ENCODE measurements at places on chromosomes 12 and 14.

GRCh38 chr12:52662093-52662917, 10.3 kb upstream of the KRT2 start:
- no peak for DNase-seq

- peak; percentile 6 for DNase-seq
Observed at GRCh38 chr12:100827901-100828520, 33.4 kb downstream of the ANO4 start.

DNA sequence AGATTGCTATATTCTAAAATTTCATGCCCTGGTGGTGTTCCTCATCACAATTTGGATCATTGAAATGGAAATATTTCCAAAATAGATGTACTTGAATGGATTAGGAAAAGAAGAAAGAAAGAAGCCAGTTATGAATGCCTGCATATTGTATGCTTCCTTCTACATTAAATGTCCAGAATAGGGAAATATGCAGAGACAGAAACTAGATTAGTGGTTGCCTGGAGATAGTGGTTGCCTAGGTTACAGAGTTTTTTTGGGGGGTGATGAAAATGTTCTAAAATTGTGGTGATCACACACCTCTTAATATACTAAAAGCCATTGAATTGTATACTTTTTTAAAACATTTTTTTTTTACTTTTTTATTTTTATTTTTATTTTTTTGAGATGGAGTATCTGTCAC, 18.0 kb downstream of the TUBA1A start:
- no peak for DNase-seq

- DNase-seq, result no peak
Observed at GRCh38 chr12:113373440-113373839, 15.1 kb downstream of the PLBD2 start.

- DNase-seq, result no peak
Observed at GRCh38 chr12:125157177-125157576, 91.9 kb downstream of the AACS start.

DNA sequence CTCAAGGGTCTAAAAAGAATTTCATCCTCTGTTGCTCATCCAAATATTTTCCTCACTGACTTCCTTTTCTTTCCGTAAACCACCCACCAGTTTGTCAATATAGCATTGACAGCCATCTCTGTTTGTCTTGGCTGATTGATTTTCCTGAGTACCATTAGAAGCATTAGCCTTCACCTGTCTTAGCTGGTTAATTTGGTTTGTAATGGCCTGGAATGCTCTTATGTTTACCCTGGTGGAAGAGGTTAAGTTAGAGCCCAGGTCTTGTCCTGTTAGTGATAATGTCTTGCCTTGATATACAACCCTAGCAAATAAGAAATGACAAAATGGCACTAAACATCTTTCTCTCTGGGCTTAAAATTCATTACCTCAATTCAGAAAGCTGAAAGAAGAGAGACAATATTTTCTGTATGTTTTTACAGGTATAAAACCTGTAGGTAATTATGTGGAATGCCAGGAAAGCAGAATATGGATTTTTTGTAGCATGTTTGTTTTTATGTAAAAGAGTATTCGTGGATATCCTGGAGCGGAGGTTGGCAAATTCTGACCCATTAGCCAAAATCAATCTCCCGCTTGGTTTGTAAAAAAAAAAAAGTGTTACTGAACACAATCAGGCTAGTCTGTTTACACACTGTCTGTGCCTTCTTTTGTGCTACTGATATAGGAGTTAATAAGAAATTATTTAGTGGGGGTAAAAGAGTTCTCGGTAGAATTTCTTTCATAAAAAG, 224.4 kb upstream of the DAAM1 start:
- DNase-seq, result no peak

DNA sequence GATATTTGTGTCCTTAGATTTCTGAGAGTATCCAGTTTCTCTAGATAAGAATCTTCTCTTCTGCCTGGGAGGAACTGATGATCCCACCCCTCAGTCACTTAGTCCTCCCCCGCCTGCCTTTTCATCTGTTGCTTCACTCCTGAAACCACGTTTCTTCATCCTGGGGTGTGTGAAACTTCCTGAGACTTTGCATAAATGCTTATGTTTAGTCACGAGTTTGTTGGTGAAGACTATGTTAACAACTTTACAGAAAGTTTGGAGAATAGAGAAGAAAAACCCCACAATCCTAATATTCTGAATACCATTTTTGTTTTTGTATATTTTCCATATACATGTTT, 33.2 kb downstream of the MARK3 start:
- DNase-seq, result no peak

DNA sequence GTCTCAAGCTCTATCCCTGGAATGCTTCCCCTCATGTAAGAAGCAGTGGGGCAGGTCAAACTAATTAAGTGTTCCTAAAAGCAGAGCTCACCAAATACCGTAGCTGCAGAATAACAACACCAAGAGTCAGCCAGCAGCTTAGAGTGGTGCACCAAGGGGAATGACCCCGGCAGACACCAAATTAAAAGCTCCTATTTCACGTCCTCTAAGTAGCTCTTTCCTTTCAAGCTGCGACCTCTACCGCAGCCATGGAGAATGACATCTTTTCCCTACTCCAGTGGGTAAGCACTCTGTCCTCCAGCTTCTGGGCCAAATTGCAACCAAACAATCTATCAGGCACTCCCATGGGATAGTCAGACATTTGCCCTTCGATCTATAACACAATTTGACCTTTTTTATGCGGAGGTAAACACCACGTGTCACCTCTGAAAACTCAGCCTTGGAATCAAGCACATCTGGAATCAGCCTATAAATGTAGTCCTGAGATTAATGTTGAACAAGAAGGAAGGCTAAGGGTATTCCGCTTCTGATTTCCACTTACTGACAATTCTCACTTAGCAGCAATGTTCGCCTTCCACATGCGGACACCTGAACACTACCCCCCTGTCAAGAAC, 67.6 kb upstream of the CDKN3 start:
- no peak for DNase-seq

- DNase-seq, result no peak
Observed at GRCh38 chr14:92360651-92361370, 37.8 kb downstream of the SLC24A4 start.

GRCh38 chr14:29548948-29549370, 378.7 kb downstream of the PRKD1 start:
- DNase-seq, result peak; percentile 3

DNA sequence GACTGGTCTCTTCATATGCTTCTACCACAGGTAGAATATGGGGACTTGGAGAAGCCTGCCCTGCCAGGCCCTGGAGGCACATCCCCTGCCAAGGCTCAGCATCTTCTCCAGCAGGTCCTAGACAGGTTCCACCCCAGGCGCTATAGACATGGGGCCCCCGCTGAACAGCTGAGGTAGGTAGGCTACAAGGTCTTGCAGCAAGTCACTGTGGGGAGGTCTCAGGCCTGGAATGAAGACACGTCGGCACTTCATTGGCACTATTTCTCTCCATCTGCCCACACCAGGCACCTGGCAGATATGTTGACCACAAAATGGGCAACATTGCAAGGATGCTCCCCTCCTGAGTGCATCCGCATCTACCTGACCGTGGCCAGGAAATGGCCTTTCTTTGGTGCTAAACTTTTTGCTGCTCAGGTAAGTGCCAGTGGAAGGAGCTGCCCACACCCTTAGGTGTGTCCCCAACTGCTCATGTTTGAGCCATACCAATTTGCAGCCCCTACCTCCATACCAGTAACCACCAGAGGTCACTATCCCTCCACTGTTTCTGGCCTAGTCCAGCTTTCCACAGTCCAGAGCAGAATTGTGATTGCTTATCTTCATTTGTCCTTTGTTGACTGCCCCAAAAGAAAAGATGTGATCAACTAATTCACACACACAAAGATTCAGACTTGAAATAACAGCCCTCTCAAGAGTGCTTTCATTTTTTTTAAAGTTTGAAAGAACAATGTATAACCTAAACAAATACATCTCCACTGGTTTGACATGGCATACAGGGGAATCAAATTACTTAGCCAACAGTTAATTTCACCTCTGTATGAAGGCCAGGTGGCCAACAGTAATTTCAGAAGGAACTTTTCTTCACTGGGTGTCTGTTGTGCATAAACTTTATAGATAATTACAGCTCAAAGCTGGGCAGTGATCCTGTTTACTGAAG, 16.1 kb downstream of the PIGH start:
- DNase-seq, result no peak

DNA sequence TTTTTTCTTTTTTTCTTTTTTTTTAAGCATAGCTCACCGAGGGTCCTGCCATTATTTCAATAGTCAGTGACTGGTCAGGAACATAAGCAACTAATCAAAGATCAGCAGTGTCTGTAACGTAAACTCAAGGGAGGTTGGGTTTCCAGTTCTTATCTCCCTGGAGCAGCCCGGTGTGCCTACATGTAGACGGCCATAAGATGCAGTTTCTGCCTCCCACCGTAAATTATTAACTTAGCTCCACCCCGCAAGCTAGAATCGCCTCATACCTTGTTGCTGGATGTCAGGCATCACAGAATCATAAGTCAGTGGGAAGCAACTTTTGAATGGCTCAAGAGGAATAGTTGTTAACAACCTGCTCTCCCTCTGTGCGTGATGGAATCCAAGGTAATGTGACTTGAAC, at the start of gene MYO1H:
Gene MYO1H (plus strand): TSS at position 312 of the 400 bp plus-strand sequence. CDS start 61 bp downstream, at position 373.
- no peak for DNase-seq

DNA sequence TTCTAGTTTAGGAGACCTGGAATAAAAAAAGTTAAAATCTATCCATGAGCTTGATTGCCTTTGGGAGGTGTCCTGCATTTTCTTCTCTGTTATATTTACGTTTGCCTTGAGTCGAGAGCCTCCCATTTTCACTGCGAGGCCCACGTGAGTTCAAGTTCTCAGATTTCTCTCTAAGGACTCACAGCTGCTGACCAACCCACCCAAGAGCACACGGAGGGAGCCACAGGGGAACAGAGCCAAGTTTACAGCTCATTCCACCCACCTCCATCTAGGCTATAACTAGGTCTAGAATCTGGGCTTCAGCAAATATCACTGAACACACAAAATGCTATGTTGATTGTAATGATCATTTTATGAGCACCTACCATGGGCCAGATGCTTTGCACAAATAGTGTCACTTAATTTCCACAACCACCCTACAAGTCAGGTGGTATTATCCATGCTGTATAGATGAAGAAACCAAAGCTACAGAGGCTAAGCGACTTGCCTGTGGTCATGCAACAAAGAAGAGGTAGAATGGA, 16.7 kb downstream of the ALDH1L2 start:
- no peak for DNase-seq

DNA sequence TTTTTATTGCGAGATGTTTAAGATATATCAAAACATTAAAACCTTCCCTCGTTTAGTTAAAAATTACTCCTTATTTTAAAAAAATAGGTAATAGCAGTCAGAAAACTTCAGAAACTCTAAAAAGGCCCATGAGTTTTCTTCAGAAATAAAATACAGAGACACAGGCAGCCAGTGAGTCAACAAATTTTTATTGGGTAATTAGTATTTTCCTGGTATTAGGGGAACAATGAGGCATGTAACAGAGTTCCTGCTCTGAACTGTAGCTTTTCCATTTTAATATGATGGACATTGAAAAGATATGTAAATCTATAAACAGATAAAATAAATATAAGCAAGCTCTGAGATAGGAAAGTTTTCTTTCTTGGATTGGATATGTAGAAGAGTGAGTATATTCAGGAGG, 399 bp upstream of the ZNF705A start:
- DNase-seq, result no peak

- DNase-seq, result no peak
Observed at GRCh38 chr12:110575326-110575725, 7.8 kb downstream of the PPTC7 start.

- no peak for DNase-seq
Observed at GRCh38 chr12:47410383-47410782, 295.4 kb downstream of the RPAP3 start.

GRCh38 chr12:63155375-63155774, 4.4 kb upstream of the AVPR1A start:
- no peak for DNase-seq

GRCh38 chr12:120327593-120327992, at the start of gene PLA2G1B:
PLA2G1B (minus strand) TSS chr12:120327779; CDS start chr12:120327753, 26 bp downstream.
- no peak for DNase-seq

DNA sequence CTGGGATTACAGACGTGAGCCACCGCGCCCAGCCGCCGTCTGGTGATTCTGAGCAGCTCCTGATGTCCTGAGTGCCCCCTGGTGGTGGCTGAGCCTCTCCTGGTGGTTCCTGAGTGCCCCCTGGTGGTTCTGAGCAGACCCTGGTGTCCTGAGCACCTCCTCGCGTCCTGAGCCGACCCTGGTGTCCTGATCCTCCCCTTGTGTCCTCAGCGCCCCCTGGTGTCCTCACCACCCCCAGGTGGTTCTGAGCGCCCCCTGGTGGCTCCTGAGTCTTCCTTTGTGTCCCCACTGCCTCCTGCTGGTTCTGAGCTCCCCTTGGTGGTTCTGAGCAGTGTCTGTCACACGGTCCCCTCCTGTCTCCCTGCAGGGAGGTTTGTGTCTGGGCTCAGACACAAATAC, 1304.9 kb downstream of the TMEM121 start:
- DNase-seq, result no peak

DNA sequence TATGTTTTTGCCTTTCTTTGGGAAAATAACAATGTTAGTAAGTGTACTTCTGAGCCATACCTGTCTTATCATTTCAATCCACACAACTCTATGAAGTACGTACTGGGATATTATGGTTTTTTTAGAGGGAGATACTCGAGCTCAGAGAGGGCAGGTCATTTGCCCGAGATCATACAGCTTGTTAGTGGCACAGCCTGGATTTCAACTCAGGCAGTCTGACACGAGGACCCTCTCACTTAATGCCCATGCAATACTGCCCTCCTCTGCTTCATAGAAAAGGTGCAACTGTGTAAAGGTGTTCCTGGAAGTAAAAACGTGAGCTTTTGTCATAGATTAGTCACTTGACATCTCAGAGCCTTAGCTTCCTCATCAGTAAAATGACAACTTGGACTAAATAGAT, 128.0 kb downstream of the NDUFA12 start:
- peak; percentile 37 for DNase-seq

GRCh38 chr14:49417790-49418189, 168.4 kb downstream of the RPS29 start:
- DNase-seq, result no peak

DNA sequence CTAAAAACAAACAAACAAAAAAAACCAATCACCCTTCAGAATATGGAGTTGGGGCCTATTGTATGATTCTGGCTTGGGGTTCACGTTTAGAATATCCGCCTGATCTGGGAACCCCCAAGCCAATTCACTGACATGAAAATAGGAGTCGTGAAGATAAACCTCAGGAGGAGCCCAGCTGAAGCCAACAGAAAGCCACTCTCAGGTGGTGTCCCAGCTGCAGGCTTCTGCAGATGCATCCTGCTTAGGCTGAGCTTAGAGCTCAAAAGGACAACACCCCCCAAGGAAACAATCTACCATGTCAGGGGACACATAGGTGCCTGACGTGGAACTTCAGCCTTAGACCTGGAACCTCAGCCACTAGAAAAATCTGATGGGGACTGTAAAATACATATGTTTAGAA, 51.9 kb downstream of the SYNE3 start:
- no peak for DNase-seq

DNA sequence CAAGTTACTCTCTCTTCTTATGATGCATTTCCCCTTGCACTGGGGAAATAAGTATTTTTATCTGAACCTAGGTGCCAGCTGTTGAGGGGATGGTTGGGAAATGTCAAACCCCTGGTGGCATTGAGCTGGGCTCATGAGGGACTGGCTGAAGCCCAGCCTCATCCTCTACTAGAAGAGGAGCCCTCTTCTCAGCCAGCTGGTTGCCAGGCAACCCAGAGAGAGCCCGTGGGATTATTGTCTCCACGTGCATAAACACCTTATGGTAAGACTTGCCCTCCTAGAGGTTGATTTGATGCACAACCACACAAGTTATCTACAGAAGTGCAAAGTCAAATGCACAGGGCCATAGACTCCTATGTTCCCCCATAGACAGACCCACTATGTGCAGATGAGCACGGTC, 89.8 kb downstream of the WSCD2 start:
- no peak for DNase-seq
